ENCODE measurements at places on chromosomes 16 and 17. TPM values are rescaled to one million over a fixed set of nuclear protein-coding genes. Genes with fewer than 3 reads are reported as not detected.

C16orf89 gene
- 1.3 TPM for total RNA-seq

HLF gene
- 19.7 TPM for total RNA-seq

BCAR1 gene
- 28.5 TPM for total RNA-seq

SLFN12 gene
- total RNA-seq = 2.2 TPM

KRTAP3-2 gene
- total RNA-seq = not detected

ABCC11 gene
- 0.31 TPM for total RNA-seq

KIFC3 gene
- 59.5 TPM for total RNA-seq

P2RX1 gene
- 0.31 TPM for total RNA-seq

TM4SF5 gene
- not detected for total RNA-seq

KRTAP16-1 gene
- not detected for total RNA-seq

MILR1 gene
- 1.6 TPM for total RNA-seq

SPNS3 gene
- total RNA-seq = not detected

SF3B3 gene
- 152 TPM for total RNA-seq

RMI2 gene
- 4.1 TPM for total RNA-seq

TP53TG3 gene
- not detected for total RNA-seq

PRAC1 gene
- not detected for total RNA-seq

SEZ6L2 gene
- total RNA-seq = 52.0 TPM

MYH13 gene
- not detected for total RNA-seq

PPM1E gene
- 52.3 TPM for total RNA-seq

CCL1 gene
- total RNA-seq = not detected

KRT17 gene
- total RNA-seq = not detected

CDK5R1 gene
- 250 TPM for total RNA-seq

SULT1A1 gene
- total RNA-seq = 9.7 TPM

GGA3 gene
- total RNA-seq = 16.3 TPM

KRTAP4-5 gene
- total RNA-seq = not detected

SLFN12L gene
- total RNA-seq = not detected

ZFHX3 gene
- total RNA-seq = 7.2 TPM

PLA2G10 gene
- total RNA-seq = not detected

CD300LB gene
- total RNA-seq = not detected

XAF1 gene
- 3.8 TPM for total RNA-seq

EFCAB13 gene
- total RNA-seq = 9.7 TPM

NPIPB6 gene
- total RNA-seq = 8.5 TPM

All from parietal lobe (tissue), 2 donors.